Renal pelvis (tissue), 12 donors: ENCODE measurements at places on chromosomes 3 and 15.

- no peak for DNase-seq
Measured at GRCh38 chr3:115921711-115922110, 298.4 kb downstream of the GAP43 start.

- peak; percentile 80 for DNase-seq
Measured at GRCh38 chr3:102229062-102229655, 205.7 kb upstream of the ZPLD1 start.

- no peak for DNase-seq
Measured at GRCh38 chr3:188948281-188948996, 223.3 kb upstream of the TPRG1 start.

GRCh38 chr15:51283026-51283425, 55.4 kb downstream of the CYP19A1 start:
- DNase-seq, result no peak

GRCh38 chr3:40309925-40310695, 603 bp downstream of the EIF1B start:
- peak; percentile 52 for DNase-seq

GRCh38 chr3:122343654-122344053, 18.6 kb downstream of the CSTA start:
- no peak for DNase-seq

GRCh38 chr15:74244822-74245341, 8.8 kb downstream of the CCDC33 start:
- no peak for DNase-seq

DNA sequence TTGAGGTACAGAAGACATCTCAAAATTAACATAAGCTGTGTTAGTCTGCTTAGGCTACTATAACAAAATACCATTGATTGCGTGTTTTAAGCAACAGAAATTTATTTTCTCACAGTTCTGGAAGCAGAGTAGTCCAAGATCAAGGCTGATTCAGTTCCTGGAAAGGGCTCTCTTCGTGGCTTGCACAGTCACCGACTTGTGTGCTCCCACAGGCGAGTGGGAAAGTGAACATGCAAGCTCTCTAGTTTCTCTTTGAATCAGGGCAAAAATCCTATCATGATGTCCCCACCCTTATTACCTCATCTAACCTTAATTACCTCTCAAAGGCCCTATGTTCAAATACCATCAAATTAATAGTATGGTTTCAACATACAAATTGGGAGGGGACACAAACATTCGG, 505.9 kb downstream of the ZIC1 start:
- no peak for DNase-seq

DNA sequence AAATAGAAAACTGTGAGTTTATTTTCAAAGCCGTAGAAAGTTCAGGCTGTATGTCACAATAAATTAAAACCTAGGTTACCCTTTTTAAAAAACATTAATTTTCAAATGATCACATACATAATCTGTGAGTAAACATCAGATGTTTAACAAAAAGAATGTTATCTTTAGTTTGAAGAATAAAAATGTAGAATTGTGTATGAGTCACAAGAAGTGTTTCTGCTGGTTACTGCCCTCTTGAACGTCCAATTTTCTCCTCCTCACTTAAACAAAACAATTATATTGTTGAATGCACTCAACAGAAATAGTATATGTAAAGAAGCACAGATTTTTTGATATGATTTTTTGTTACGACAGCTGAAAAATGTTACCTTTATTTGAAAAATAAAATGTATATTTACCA, 855.1 kb downstream of the ROBO1 start:
- DNase-seq, result no peak

DNA sequence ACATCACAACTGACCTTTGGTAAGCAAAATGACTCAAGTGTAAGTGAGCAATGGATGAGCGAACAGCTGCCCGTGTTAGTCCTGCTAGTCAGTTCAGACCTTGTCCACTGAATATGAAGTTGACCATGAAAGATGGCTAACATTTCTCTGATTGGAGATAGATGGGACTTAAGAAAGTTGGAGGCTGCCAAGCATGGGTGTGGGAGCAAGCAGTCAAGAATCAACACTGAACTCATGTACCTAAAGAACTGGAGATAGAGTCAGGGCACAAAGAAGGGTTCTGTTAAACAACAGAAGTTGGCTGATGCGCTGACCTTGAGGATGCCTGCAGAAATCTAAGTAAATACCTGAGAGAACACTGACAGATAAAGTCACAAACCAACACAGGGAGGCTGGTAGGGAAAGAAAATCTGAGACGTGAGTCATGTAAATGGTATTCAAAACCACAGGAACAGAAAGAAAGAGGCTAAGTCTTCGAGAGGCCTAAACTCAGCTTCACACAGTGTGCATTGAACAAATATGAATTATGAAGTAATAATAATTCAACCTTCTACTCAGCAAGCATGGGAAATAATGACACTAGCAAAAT, 30.7 kb upstream of the ANPEP start:
- DNase-seq, result no peak

DNA sequence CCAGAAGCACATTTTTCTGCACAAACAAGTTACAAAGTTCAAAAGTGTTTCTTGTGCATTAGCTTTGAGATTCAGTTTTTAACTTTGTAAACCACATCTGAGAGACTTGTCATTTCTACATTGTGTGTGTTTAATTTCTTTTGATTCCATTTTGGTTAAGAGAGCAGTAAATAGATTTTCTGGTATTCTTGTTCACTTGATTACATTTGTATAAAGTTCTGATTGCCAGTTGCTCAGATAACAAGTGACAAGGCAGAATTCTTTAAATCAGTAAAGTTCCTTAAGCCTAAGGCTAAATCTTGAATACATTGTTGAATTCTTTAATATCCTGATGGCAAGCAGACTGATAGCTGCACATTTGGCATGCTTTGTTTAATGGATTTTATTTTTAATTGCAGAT, 3.1 kb upstream of the FBXO22 start:
- no peak for DNase-seq

DNA sequence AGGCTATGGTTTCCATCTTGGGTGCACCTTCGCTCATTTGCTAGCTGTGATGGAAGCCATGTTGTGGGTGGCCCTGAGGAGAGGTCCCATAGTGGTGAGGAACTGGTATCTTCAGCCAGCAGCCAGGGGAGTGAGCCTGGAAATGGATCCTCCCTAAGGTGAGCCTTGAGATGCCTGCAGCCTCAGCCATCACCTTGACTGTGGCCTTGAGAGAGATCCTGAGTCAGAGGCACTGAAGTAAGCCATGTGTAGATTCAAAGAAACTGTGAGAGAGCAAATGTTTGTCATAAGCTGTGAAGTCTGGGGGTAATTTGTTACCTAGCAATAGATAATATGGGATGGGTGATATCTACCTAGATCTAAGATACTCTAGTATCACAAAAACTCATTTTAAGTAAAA, 105.3 kb downstream of the SNRK start:
- no peak for DNase-seq
